ENCODE measurements at places on chromosomes 6 and 20. TPM values are rescaled to one million over a fixed set of nuclear protein-coding genes. Genes with fewer than 3 reads are reported as not detected.

DNA sequence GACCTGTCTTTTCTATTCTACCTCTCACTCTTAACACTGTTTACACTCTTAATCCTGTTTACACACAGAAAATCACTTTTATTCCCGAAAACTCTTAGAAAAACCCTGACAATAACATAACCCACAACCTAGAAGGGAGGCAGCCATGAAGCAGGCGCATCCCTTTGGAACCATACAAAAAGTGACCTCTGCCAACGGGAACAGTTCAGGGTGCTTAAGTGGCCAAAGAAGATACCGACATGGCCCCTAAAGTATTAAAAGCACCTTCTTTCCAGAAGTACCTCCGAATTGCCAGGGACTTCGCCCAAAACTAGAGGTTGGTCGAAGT, 490 bp downstream of the MMUT start:
- no peak for DNase-seq

ELOVL2 gene
- total RNA-seq, result 0.63 TPM

PACRG gene
- total RNA-seq, result 1.3 TPM

ALDH8A1 gene
- total RNA-seq, result 0.75 TPM

GRCh38 chr6:142746524-142746923, 198.5 kb downstream of the HIVEP2 start:
- DNase-seq, result peak; percentile 45

SLC29A1 gene
- 12.9 TPM for total RNA-seq

DNA sequence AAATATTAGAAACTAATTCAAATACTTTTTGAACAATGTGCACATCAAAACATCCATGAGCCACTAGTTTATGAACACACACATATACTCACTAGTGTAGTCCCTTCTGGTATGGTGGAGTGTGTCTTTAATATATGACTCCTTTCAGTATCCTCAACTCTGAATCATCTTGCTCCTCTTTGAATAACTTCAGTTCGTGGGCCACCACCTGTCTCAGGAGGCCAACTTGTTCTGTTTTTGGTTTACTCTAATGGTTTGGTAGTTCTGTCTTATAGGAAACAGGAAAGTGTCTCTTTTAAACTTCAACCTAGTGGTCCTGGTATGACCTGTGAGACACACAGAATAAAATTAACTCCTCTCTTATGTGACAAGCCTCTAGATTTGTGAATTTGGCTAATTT, 55.6 kb downstream of the ZNF292 start:
- DNase-seq, result no peak

DNA sequence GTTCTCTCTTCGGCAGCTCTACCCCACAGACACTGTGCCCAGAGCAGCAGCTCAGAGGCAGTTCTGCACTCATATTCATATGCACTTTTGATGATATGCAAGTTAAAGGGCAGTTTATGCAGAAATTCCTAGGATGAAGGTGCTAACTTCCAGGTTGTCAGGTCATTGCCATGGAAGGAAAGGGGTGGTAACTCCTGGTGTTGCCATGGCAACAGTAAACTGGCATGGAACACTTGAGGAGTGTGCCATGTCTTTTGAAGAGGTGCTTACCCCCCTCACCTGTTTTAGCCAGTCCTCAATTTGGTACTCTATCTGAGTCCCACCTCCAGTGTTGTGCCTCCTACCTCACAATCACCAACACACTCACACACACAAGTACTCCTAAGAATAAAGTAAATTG, 539.4 kb upstream of the BTBD3 start:
- DNase-seq, result no peak

GRCh38 chr6:69881322-69882151, 15.2 kb downstream of the COL19A1 start:
- no peak for DNase-seq

GRCh38 chr6:118875672-118876071, 18.3 kb upstream of the ASF1A start:
- DNase-seq, result no peak

APCDD1L gene
- total RNA-seq, result 0.57 TPM

DNA sequence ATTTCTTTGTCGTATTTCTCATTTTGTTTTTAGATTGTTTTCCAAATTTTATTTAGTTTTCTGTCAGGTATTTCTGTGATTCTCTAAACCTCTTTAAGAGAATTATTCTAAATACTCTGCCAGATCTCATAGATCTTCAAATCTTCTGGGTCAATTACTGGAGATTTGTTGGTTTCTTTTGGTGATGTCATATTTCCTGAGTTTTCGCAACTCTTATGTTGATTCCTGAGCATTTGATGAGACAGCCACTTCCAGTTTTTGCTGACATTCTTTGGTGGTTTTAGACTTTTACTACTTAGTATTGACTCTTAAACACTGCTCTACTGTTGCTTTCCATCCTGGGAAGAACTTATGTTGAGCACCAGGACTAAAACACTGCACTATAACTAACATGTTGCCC, 21.9 kb downstream of the ADGB start:
- no peak for DNase-seq

- no peak for DNase-seq
Observed at GRCh38 chr20:20207291-20207690, 155.0 kb downstream of the CFAP61 start.

GRCh38 chr6:85343428-85343827, 106.5 kb upstream of the NT5E start:
- DNase-seq, result no peak

GRCh38 chr6:35449287-35449881, 2.8 kb upstream of the FANCE start:
- DNase-seq, result peak; percentile 48

GRCh38 chr6:154521412-154521811, 10.9 kb upstream of the CNKSR3 start:
- DNase-seq, result no peak

GRCh38 chr6:8674126-8674525, 238.8 kb upstream of the SLC35B3 start:
- DNase-seq, result no peak

GMPR gene
- total RNA-seq, result 9.2 TPM

GRCh38 chr20:49863666-49864065, 51.0 kb downstream of the SLC9A8 start:
- no peak for DNase-seq

SPATA25 gene
- 4.1 TPM for total RNA-seq

PTP4A1 gene
- 112 TPM for total RNA-seq

PTK6 gene
- total RNA-seq, result 39.5 TPM

DNA sequence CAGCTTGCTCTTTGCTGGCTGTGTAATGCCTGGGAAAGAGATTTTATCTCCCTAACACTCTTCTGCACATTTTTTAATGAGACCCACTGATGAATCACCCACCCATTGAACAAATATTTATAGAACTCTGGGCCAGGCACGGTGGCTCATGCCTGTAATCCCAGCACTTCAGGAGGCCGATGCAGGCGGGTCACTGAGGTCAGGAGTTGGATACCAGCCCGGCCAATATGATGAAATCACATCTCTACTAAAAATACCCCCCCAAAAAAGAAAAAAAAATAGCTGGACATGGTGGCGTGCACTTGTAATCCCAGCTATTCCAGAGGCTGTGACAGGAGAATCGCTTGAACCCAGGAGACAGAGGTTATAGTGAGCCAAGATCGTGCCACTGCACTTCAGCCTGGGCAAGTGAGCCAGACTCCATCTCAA, 82.1 kb upstream of the SIRPA start:
- DNase-seq, result no peak

DNA sequence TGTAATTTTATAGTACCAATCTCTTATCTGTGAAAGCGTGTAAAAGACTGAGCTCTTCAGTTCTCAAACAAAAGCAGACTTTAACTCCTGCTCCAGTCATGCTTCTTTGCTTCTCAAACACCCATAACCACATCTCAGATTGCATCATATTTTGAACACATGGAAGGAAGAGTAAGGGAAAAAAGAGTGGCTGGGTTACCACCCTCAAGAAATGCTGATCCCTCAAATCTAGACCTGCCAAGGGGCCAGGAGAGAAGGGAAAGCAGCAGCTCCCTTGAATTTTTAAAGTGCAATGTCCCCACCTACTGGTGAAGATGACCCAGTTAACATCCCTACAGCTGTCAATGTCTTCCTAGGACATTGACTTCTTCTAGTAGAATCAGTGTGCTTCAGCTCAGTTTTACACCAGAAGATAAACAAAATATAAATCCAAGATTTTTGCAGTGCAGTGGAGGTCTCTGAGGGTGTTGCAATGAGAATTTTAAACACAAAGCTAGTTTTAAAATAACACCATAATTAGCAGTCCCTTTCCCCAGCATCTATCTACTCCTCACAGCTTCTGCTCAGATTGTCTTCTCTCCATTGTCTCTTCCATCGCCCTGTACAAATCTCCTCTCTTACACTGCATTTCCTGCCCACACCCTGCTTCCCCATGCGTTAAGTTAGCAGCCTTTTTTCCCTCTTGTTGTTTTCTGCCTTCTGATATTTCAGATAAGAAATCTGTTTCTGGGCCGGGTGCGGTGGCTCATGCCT, 22.6 kb upstream of the HLA-DQB2 start:
- no peak for DNase-seq

SRSF12 gene
- 0.12 TPM for total RNA-seq

- DNase-seq, result no peak
Observed at GRCh38 chr20:5658912-5659345, 91.3 kb upstream of the SHLD1 start.
